Stimulated activated CD4-positive, alpha-beta T cell treated with anti-CD3 and anti-CD28 coated beads, Interleukin-12 subunit alpha, Interleukin-12 subunit beta, amount 100 ng/mL, for 24 hours (primary cell): ENCODE measurements at places on chromosomes 11 and 22.
A peak's percentile ranks its signal among the peaks of the same experiment; 100 is the strongest.

GRCh38 chr22:21587803-21588611 lies 20.5 kb downstream of the UBE2L3 start:
- peak; percentile 32 for DNase-seq

DNA sequence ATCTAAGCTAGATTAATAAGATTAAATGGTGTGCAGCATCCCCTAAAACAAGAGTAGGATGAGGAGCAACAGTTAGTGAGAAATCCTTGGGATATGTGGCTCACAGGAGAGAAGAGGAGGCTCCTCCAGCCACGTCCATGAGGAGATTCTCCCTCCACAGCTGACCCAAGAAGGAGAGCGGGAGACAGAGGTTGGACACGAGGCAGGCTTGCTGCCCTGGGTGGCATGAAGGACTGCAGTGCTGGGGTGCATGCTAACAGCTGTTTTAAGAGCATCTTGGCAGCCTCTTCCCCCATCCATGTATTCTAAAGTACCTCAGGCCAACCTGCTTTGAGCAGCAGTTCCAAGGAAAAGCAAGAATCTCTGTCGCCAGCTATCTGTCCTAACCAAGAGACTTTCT lies 284.4 kb upstream of the B3GAT1 start:
- no peak for DNase-seq

DNA sequence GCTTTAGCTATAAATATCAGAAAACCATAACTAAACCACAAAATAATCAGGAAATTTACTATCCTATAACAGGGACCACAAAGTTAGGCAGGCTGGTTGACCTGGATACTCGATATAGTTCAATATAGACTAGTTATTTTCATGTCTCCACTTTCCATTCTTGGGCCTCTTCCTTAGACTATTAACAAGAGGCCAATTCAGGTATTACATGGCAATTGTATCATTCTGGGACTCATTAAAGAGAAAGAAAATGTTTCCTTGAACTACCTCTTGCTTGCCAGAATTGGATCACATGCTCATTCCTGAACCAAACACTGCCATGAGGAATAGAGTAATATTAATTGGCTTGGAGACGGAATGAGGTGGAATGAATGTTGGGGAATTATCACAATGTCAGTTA lies 76.0 kb downstream of the EIF3M start:
- DNase-seq: no peak

DNA sequence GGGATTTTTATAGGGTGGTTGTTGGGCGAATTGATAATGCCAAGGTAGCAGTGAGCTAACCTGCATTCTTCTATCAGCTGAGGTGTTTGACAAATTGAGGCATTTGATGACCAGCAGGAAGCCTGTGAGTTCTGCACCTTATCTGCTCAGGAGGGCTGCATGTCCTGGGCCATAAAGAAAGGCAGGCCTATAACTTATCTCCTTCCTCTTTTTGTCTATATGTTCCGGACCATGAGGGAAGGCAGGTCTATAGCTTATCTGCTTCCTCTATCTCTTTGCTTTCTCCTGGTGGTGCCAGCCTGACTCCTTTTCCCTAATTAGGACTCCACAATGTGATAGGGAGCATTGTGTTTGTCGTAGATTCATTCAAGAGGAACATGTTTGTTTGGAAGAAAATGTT lies 8.6 kb upstream of the JAM3 start:
- DNase-seq: no peak

- DNase-seq: no peak
These were observed 844.0 kb downstream of the TBC1D22A start for GRCh38 chr22:47606426-47606825.

DNA sequence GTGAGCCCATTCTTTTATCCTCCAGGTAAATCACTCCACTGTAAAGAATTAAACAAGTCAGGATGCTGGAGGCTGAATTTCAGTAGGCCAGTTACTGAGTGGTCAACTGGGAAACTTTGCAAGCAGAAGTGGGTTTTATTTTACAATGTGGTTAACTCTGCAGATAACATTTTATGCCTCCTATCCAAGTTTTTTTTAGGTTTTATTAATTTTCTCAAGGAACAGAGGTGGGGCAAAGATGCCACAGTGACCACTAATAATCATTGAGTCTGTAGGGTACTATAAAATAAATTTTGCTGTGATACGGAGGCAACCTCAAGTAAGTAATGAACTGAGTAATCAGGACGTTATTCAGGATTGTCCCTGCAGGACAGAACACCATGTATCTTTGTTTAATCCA lies 599.9 kb downstream of the METTL15 start:
- DNase-seq: no peak

- peak; percentile 23 for DNase-seq
These were observed 69.2 kb downstream of the SCUBE1 start for GRCh38 chr22:43273902-43274484.

- DNase-seq: no peak
These were observed 44.5 kb downstream of the MED15 start for GRCh38 chr22:20551805-20552442.

- DNase-seq: no peak
These were observed 17.2 kb downstream of the CREB3L1 start for GRCh38 chr11:46294365-46295309.

DNA sequence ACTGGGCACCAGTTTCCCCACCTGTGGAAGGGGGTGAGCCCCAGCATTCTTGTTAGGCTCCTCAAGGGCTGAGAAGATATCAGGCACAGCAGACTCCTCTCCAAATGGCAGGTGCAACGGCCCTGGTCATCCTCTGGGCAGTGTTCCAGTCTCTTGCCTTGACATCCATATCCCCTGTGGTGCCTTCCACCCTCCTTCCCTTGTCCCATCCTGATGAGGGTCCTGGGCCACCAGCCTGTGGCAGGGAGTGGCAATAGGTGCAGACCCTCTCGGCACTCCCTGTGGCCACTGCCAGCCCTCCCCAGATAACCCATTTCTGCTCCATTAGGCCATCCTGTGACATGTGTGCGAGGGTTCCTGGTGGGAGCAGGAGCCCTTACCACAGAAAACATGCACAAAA lies 78.8 kb upstream of the NECTIN1 start:
- no peak for DNase-seq

- DNase-seq: no peak
These were observed 77.0 kb downstream of the RAB38 start for GRCh38 chr11:88098289-88098688.

DNA sequence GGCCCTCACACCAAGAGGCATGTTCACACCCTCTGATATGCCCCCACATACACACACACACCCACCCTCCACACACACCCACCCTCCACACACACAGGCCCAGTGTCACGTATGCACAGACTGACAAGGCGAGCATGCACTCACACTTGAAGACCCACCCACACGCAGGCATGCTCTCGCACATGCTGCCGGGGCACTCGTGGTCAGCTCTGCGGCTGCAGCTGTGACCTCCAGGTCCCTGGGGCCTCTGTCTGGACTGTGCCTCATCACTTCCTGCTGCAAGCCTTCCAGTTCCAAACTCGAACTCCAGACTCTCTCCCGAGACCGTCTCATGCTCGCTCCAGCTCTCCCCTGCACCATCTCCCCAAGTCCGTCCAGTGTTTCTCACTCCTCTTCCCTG lies 9.5 kb downstream of the DCHS1 start:
- no peak for DNase-seq

GRCh38 chr22:35479985-35480550 lies 60.6 kb upstream of the RASD2 start:
- DNase-seq: no peak

DNA sequence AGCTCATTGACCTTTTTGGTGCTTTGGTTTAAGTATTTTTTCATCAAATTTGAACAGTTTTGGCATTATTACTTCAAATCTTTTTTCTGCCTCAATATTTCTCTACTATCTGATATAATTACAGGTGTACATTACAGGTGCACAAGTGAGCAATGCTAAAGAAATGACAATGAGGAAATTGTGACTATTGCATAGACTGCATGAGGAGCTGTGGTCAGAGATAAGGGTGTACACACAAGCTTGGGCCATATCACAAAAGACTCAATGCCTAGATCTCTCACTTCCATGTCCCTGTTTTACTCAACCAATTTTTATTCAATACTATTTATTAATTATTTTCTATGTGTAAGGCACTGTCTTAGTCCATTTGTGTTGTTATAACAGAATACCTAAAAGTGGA lies 251.0 kb upstream of the UBASH3B start:
- DNase-seq: no peak

- DNase-seq: no peak
These were observed 139.3 kb downstream of the FBXO7 start for GRCh38 chr22:32613773-32614392.

- DNase-seq: no peak
These were observed 25.6 kb downstream of the GRIA4 start for GRCh38 chr11:105635466-105635865.

- no peak for DNase-seq
These were observed 222.5 kb downstream of the TBC1D22A start for GRCh38 chr22:46984751-46985506.

DNA sequence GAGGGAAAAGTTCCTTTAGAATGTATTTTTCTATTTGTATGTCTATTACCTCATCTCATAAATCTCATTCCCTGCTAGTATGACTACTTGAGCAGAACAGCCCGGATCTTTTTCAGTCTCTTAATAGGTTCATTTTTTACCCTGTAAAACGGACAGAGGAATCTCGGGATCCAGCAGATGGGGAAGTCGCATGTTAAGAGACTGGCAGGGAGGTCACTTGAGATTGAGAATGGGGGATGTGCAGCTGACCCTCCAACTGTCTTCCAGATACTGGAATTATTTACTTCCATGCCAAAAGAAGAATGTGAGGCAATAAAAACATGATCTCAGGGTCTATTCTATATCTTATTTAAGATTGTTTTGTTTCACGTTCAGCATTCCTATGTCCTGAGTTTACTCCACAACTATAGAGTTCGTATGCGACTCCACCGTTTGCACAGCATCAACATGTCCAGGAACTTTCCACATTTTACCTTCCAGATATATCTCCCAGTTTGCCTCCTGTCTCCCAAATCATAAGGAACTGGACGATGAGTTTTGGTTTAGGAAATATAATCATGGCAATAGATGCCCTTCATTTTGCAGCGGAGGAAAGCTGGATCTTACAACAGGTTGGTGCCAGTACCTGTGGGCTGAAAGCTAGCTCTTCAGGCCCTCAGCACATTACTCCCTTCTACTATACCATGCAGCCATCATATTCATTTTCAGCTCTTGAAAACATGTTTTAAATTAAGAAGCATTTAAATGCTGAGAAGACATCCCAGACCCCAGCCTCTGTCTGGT lies 181.5 kb downstream of the MAML2 start:
- DNase-seq: no peak

DNA sequence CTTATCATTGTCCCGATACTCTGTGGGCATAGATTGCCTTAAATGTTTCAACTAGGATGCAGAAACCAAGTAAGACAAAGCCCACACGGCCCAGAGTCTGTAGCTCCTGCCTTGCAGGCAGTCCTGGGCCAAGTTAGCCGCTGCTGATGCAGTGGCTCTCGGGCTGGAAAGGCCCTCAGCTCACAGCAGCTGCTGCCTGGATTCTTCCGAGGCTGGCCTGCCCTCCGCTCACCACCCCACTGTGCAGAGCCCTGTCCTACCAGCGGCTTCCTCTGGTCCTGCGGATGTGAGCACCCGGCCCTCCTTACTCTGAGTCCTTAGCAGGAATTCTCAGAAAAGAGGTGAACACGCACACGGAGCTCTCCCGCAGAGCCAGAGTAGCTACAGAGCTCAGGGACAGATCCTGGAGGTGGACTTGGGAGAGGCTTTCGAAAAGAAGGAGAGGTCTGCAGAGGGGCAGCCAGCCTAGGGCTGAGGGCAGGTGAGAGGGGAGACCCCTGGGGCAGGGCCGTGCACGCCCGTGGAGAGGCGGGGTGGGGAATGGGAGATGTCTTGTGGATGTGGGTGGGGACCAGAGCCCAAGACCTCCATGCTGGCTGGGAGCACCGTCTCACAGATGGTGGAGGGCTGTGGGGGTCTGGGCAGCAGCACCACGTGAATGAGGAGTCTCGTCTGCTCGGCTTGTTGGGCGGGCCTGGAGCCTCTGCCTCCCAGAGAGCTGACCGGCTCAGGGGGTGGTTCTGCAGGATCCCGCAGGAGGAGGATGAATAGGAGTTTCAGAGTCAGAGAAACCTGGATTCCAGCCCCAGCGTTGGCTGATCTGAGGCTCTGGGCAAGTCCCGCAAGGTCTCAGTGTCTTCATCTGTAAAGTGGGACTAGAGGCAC lies 117.4 kb upstream of the B3GAT1 start:
- no peak for DNase-seq

DNA sequence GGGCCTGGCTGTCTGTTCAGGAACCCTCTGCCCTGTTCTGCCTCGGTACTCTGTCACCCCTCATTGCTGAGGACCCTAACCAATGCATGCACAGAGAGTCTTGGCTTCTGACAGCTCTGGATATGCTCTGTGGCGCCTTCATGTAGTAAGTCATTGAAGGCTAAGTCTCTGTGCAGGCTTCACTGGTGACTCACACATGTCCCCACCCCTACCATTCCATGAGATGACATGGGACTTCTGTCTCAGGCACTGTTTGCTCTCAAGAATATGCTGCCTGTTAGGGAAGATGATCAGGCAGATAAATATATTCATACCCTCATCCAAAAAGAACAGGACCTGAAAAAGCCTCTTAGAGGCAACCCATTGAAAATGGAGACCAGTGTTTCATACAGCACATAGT lies 43.6 kb upstream of the HORMAD2 start:
- no peak for DNase-seq

GRCh38 chr11:67033661-67034166 lies 10.8 kb downstream of the SYT12 start:
- DNase-seq: no peak

DNA sequence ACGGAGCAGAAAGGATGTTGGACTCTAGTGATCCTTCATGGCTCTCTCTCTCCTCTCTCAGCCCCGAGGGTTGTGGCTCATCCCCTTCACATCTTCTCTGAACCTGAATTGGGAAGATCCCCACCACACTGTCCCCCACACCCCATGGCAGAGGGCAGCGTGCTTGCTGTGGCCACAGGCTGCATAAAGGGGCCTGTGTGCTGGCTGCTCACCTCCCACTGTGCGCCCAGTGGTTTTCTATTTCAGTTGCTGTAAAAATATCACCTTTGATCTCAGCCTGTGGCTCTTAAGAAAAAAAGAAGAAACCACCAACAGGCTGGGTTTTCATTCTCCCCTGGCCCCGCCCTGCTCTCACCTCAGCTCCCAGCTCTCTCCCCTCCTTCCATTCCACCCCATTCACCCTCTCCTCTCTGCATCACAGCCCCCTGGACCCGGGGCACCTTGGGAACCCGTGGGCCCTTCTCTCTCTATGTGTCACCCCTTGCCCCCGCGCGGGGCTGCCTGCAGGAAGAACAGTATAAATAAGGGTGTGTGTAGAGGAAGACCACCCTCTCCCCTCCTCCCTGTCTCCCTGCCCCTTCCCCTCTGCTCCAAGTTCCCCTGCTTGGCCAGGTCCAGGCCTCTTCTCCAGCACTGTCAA lies 25.8 kb upstream of the WNT11 start:
- no peak for DNase-seq

- no peak for DNase-seq
These were observed 8.2 kb downstream of the TOM1 start for GRCh38 chr22:35307892-35308291.

DNA sequence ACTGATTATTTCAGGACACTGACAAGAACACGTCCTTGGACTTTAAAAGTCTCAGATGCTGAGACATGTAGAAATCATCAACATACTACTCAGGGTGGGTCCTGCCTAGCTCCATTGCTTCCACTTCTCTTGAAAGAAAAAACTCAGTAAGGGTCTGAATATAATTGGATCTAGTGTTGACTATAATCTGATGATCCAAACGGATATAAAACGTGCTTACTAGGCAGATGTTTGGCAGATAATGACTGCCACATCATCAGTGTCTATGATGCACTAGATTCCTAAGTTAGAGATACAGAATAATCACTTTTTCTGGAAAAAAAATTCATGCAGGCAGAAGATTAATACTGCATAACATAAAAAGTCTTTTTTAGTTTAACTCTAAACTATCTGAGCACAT lies 21.6 kb downstream of the GUCY1A2 start:
- no peak for DNase-seq

- DNase-seq: no peak
These were observed 174.8 kb downstream of the C11orf91 start for GRCh38 chr11:33525789-33526188.
